ENCODE measurements at places on chromosomes 1 and 21. TPM values are rescaled to one million over a fixed set of nuclear protein-coding genes. Genes with fewer than 3 reads are reported as not detected.

Gene KLHDC7A
- total RNA-seq = not detected

GRCh38 chr1:204640578-204640977, 45.0 kb downstream of the LRRN2 start:
- no peak for DNase-seq

Gene TMEM51
- total RNA-seq = 0.35 TPM

DNA sequence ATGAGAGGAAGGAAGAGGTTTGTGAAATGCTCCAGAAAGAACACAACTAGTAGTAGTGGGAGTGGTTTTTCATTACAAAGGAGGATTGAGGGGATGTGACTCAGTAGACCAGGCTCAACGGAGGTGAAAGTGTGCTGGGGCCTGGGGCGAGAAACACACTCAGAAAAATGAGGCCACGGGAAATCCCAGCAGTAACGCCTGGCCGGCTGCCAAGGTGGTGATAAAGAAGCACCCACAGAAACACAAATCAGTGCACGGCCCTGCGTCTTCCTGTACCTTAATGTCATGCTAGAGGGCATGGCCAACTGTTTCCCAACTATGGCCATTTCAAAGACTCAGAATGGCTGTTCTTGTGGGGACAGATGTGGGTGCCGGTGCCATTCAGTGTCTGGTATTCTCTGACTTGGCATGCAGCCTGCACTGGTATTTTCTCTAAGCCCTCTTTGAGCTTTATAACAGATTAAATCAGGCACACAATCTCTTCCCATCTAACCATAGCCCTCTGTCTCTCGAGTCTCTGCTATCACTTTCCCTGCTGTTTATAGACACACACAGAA, 38.2 kb downstream of the URB2 start:
- DNase-seq = peak; percentile 93

- no peak for DNase-seq
These were observed 5.4 kb upstream of the LAMC2 start for GRCh38 chr1:183180634-183181056.

Gene SELENBP1
- not detected for total RNA-seq

GRCh38 chr1:11629184-11630016, 24.8 kb downstream of the FBXO2 start:
- no peak for DNase-seq

Gene SLC9C2
- total RNA-seq = not detected

Gene PTCH2
- 1.5 TPM for total RNA-seq

Gene COL8A2
- 0.23 TPM for total RNA-seq

- no peak for DNase-seq
These were observed 308.2 kb downstream of the DISC1 start for GRCh38 chr1:231934797-231935196.

GRCh38 chr1:29387210-29387609, 150.9 kb downstream of the PTPRU start:
- DNase-seq = no peak

DNA sequence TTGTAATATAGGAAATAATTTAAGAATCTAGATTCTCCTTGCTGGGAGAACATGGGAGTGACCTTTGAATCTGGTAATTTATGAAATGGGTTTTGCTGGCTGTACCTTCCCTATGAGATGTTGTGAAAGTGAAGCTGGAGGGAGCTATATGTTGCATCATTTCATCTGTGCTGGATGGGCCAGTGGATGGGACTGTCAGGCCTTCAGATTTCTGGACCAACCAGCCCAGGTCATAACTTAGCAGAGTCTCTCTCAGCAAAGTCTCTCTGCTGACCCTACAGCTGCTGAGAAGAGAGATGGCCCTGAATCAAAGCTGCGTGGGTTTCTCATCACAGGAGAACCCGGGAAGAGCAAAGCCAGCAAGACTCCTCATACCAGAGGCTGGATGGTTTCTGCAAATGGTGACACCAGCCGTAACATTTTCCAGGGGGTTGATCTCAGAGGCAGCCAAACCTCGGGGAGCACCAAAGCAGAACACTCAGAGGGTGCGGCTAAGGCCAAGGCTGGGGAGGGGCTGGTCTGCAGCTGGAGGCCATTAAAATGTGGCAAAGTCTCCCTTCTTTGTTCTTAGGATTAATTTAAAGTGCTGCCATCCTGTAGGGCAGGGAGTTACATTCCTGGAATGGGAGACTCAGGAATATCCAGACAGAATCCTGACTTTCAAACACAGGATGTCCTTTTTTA, 18.2 kb upstream of the PTGFRN start:
- no peak for DNase-seq

- DNase-seq = no peak
These were observed 7.6 kb downstream of the DNMT3L start for GRCh38 chr21:44253832-44254710.

- no peak for DNase-seq
These were observed 102.7 kb downstream of the ZNF281 start for GRCh38 chr1:200306944-200307754.

- no peak for DNase-seq
These were observed 70.7 kb downstream of the HUNK start for GRCh38 chr21:31943561-31943960.

Gene SPRR2D
- total RNA-seq = not detected

DNA sequence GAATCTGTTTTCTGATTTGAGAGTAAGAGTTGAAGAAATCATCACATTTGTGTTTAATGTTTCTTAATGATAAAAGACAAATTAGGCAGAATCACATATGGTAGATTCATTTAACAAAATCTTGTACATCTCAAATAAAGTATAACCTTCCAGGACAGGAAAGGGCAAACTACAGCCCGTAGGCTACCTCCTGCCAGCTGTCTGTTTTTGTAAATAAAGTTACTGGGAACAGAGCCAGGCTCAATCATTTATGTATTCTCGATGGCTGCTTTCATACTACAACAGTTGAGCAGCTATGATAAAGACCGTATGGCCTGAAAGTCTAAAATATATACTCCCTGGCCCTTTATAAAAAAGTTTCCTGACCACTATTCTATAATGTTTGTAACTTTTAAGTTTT, 204.1 kb downstream of the COL24A1 start:
- DNase-seq = no peak

DNA sequence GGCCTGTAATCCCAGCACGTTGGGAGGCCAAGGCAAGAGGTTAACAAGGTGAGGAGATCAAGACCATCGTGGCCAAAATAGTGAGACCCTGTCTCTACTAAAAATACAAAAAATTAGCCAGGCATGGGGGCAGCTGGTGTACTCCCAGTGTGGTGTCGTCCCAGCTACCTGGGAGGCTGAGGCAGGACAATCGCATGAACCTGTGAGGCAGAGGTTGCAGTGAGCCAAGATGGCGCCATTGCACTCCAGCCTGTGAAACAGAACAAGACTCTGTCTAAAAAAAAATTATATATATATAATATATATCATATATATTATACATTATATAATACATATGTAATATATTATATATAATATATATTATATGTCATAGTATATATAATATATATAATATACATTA, 249.2 kb upstream of the TPTE start:
- DNase-seq = no peak
